ENCODE measurements at places on chromosomes 4 and X. TPM values are rescaled to one million over a fixed set of nuclear protein-coding genes. Genes with fewer than 3 reads are reported as not detected.
A peak's percentile ranks its signal among the peaks of the same experiment; 100 is the strongest.

The UCP1 gene
- total RNA-seq = not detected

DNA sequence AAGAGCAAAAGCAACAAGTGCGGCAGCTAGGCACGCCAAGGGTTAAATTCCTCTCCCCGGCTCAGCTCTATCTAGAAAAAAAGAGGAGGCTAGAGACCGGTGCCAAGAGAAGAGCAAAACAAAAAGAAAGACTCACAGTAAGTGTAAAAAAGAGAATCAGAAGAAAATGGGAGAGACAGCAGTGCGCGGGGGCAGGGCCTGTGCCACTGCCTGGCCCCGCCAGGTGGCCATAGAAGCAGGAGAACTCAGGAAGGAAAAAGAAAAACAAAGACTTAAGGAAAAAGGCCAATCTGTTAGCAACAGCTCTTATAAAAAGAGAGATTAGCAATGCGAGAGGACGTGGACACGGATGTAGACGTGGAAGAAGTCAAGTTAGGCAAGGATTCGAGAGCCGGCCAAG lies 3.2 kb downstream of the ACOX3 start:
- no peak for DNase-seq

- no peak for DNase-seq
Observed at GRCh38 chrX:11893933-11894710, 136.1 kb downstream of the MSL3 start.

DNA sequence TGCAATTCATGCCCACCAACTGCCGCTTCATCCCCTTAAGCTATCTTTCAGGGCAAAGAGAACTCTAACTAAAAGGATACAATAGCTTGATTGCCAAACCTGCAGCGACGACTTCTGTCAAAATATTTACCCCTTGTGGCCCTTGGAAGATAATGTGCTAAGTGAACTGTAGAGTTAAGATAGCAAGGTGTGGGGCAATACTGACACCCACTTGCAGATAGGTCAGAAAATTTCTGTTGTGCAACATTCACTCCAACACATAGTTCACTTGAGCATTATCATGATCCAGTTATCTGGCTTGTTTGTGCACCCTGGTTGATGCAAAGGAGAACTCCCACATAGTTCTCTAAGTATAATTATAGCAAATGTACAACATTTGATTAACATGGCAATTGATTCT lies 55.6 kb downstream of the RHOXF2B start:
- DNase-seq = no peak

The GAB1 gene
- total RNA-seq = 11.1 TPM

DNA sequence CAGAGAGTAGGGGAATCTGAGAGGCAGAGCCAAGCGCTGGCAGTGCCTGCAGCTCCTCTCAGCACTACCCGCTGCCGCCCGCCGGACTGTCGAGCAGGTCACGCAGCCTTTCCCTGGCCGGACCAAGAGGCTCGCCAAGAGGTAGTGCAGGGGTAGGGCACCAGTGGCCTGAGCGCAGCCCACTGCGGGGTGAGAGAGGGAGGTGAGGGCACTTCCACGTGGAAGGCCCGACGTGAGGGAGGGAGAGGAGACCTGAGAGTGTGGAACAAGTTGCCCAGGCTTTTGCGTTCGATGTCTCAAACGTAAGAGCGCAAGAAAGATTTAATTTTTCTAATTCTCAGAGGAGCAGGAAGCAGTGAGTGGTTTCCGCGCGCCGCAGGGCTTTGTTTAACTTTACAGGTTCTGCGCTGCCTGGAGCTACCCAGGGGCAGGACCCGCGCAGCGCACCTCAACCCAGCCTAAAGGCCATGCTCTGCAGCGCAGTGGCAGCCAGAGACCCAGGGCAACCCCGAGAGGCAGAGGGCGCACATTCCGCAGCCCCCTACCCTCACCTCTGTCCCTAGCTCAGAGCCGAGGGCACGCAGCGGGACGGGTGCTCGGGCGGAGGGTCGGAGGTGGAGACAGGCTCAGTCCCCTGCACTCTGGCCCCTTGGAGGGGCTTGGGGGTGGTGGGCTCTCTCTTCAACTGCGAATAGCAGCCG lies 14.9 kb downstream of the ARHGAP36 start:
- DNase-seq = no peak

The PNMA5 gene
- total RNA-seq = not detected

GRCh38 chr4:79588679-79589078 lies 180.7 kb upstream of the GK2 start:
- no peak for DNase-seq

DNA sequence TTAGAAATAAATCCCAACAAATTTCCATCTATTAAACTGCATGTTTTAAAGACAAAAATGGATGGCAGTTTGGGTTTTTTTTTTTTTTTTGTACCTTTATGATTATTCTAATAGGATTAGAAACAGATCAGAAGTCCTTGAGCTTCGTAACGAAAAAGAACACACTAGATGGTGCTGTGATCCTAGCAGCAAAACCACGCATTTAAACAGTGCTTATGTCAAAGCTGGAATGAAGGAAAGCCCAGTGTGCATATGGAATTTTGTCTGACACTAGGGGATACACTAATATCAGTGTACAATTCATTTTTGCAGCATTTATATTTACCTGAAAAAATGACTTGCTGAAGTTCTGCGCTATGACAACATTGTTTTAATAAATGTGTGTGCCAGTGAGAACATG lies 229.1 kb downstream of the VEGFC start:
- DNase-seq = no peak

DNA sequence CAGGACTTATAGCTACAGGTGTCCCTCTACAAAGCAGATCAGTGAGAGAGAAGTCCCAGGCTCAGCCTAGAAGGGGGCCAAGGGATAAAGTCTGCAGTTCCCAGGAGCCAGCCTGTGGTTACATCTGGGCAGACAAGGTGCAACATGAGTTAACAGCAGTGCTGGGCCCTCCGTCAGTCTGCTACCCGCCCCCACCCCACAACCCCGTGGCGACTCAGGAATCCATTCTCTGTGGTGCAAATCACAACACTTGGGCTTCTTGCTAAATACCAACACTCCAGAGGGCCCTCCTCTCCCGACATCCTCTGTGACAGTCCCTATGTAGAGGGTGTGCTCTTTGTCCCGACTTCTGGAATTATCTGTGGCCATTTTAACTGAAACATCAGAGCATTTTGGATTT lies 13.8 kb downstream of the GPM6B start:
- no peak for DNase-seq

GRCh38 chr4:57125996-57126395 lies 15.8 kb upstream of the IGFBP7 start:
- DNase-seq = no peak

The CLIC2 gene
- total RNA-seq = 6.0 TPM

The AMER1 gene
- 5.0 TPM for total RNA-seq

The RASL11B gene
- 0.60 TPM for total RNA-seq

The LDB2 gene
- total RNA-seq = 21.0 TPM

GRCh38 chr4:78618436-78618835 lies 66.9 kb downstream of the ANXA3 start:
- DNase-seq = no peak

- DNase-seq = no peak
Observed at GRCh38 chr4:91064157-91064853, 937.1 kb downstream of the CCSER1 start.

DNA sequence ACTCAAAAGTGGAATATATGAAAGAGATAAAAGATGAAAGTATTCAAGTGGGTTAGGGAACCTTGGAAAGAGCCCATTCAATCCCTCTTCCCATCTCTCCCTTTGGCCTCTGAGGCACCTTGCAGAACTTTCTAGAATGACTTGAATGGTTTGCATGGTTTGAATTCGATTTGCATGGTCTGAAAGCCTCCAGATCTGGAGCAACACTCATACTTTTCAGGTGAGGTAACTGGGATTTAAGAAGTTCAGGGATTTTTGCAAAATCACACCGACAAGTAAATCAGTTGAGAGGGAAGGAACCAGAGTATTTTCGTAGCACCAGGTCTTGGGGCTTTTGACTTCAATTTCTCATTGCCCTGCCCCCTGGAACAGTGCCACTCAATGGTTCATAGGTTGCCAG lies 476.0 kb upstream of the FTHL17 start:
- DNase-seq = peak; percentile 38

DNA sequence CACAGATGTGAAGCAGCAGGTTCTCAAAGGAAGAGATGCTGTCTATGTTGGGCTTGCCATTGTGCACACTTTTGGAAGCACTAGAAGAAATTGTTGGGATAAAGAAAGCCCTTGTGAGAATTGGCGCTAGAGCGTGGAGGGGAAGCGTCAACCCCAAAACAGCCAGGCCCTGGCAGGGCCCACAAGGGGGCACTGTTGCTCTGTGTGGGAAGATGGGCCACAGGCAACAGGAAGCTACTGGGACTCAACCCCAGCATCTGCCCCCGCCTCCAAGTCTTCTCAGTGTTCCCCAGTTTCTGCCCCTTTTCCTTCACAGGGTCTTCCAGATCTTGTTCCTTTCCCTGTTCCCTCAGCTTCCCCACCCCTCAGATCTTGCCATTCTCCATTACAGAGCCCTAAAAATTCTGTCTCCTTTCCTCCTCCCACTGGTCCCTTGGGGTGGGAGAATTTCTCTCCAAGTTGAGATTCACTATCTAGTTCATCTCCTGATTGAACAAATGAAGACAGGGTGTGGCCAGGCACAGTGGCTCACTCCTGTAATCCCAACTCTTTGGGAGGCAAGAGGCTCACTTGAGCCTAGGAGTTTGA lies 85.5 kb downstream of the STARD8 start:
- DNase-seq = peak; percentile 62

GRCh38 chrX:150092549-150092948 lies 154.3 kb upstream of the EOLA2 start:
- no peak for DNase-seq

The AFM gene
- 208 TPM for total RNA-seq

- no peak for DNase-seq
Observed at GRCh38 chr4:11720292-11720691, 291.6 kb upstream of the HS3ST1 start.

The SMR3B gene
- not detected for total RNA-seq

DNA sequence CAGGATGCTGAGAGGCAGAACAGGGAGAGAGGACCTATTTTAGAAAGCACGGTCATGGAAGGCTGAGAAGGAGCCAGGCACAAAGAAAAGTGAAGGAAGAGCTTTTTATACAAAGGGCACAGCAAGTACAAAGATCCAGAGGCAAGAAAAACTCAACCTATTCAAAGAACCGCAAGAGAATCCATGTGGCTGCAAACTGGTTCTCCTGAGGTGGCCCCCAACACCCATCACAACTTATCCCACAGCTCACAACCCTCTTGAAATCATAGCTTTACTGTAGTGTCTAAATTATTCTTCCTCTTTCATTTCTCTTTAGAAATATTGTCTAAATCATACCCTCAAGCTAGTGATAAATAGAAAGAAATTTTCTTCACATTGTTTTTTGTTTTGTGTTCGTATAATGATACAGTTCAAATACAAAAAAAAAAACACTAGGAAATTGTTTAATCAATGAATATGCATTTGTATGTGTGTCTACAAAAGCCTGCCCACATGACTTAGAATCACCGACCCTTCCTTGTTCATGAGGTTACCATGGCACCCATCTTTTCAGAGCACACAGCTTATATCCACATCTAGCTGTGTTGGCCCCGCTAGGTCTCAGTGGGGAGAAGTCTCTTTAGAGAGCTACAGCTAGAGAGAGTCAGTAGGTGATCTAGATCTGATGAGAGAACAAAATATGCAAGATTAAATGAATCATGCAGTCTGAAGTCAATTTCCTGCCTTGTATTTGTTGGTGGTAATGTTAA lies 126.9 kb upstream of the DCLK2 start:
- no peak for DNase-seq

The FAT4 gene
- total RNA-seq = 3.9 TPM

- no peak for DNase-seq
Observed at GRCh38 chr4:102139132-102139573, 206.1 kb downstream of the SLC39A8 start.

- peak; percentile 62 for DNase-seq
Observed at GRCh38 chr4:140237616-140238350, 83.8 kb upstream of the MAML3 start.

DNA sequence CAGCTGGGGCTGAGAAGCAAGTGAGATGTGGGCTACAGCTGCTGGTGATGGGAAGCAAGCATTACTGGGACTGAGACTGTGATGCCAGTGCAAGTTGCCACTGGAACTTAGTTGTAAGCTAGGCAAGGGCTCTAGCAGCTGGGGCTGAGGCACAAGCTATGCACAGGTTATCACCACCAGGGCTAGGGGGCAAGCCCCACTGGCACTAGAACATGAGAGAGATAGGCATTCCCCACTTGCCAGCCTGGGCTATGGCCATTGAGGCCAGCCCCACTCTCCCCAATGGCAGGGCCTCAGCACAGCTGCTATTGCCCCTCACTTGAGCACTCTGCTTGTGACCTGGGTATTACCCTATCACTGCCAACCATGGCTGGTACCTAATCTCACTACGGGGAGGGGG lies 130.8 kb upstream of the SMIM31 start:
- DNase-seq = no peak

DNA sequence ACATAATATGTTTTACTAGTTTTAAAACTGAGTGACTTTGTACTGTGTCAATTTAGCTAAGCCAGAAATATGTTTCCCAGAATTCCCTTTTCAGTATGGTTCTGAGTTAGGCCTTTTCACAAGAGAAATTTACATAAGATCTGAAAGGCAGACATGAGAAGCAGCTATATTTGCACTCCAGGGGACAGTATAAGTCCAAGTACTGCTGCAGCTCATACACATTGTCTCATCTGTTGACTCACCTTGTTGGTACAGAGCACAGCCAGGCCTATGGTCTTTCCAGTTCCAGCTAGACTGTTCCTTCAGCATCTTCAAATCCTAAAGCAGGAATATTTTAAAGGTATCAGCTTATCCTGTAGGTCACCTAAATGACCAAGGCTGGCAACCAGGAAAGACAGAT lies 53.5 kb downstream of the BMP3 start:
- DNase-seq = no peak

GRCh38 chr4:79684516-79684915 lies 276.5 kb upstream of the GK2 start:
- no peak for DNase-seq

DNA sequence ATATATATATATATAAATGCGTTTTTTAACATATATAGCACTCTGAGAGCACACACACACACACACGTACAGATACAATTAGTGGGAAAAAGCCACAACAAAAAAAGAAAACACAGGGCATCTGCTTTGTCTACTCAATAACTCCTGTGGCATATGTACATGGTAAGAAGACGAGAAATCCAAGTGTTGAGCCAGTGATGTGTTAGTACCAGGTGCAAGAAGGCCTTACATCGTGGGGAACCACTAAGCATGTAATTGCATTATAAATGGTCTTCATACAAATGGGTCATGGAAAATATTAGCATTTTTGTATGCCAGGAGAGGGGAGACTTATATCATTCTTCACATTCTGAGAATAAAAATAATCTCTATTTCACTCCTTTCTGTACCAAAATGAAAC lies 62.7 kb upstream of the FAM47B start:
- DNase-seq = no peak

The USP17L13 gene
- not detected for total RNA-seq

The PDGFRA gene
- 15.5 TPM for total RNA-seq

The TMPRSS11D gene
- total RNA-seq = not detected

DNA sequence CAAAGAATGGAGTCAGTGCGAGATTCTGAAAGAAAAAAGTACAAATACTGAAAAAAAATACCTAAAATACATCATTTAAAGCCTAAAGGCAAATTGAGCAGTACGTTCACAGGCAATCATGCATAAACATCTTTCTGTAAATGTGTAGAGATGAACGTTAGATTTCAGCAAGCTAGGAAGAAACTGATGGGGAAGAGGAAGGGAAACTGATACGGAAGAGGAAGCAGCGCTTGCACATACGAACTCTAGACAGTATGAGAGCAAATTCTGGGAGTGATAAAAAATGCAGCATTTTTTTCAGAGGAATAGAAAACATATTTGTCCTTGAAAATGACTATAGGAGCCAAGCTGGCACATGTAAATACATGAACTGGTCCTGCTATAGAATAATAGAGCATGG lies 9.4 kb downstream of the ANKRD50 start:
- no peak for DNase-seq

The USP17L24 gene
- not detected for total RNA-seq

Measured in left lobe of liver (tissue), 2 donors.